ENCODE measurements at places on chromosomes 2 and 18.

- no peak for DNase-seq
These were observed 279.5 kb downstream of the AGAP1 start for GRCh38 chr2:235773188-235773928.

DNA sequence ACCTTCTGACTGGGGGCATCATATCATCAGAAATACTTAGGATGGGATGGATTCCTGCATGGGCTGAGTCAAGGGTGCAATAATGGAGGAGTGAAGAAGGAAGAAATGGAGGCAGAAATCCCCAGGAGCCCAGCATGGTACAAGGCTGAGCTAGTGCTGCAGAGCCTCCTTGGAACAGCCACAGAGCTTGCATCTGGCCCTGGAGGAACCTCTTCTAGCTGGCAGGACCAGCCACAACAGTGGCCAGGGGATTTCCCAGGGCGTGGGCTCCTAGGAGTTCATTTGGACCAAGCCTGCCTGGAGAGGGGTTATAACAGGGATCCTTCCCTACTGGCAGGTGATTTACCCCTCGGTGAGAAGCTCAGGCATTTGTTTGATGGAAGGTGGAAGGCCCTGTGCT, 4.7 kb upstream of the IL37 start:
- no peak for DNase-seq

- no peak for DNase-seq
These were observed 23.2 kb downstream of the ADAM17 start for GRCh38 chr2:9532421-9532820.

GRCh38 chr2:216799873-216800431, 59.9 kb downstream of the TNP1 start:
- no peak for DNase-seq

DNA sequence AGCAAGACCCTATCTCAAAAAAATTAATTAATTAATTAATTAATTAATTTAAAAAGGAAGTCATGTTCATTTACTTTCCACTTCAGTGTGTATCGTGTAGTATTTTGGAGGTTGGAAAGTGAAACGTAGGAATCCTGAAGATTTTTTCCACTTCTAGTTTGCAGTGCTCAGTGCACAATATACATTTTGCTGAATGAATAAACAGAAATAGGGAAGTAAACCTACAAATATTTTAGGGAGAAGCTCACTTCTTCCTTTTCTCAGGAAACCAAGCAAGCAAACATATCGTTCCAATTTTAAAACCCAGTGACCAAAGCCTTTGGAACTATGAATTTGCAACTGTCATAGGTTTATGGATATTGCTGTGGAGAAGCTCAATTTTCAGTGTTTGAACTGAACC, 27.8 kb downstream of the SLC14A1 start:
- DNase-seq, result no peak

All from NCI-H345 (cell line).